Activated CD4-positive, alpha-beta T cell treated with anti-CD3 and anti-CD28 coated beads, Interleukin-2, amount 50 U/mL, for 1 hour (primary cell): ENCODE measurements at places on chromosomes 13 and 19.

GRCh38 chr13:79346300-79346914 lies 59.6 kb downstream of the RBM26 start:
- no peak for DNase-seq

- no peak for DNase-seq
Measured at GRCh38 chr13:96958286-96958891, 35.9 kb downstream of the OXGR1 start.

GRCh38 chr19:29118389-29118788 lies 94.6 kb downstream of the UQCRFS1 start:
- no peak for DNase-seq

DNA sequence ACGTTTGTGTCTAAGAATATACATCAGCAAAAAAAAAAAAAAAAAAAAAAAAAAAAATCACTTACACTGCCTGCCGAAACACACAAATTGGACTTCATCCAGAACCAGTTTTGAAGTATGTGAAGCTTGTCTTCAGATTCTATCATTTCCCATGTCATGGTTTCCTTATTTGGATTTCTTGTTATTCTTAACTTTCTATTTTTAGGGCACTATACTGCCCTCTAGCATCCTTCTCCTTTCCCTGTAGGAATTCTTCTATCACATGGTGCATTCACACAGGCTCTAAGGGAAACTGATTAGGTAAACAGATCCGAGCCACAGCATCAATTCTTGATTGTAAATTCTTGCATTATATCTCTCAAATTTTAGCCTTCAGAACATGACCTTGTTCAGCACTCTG lies 1507.5 kb downstream of the OLFM4 start:
- DNase-seq, result no peak

DNA sequence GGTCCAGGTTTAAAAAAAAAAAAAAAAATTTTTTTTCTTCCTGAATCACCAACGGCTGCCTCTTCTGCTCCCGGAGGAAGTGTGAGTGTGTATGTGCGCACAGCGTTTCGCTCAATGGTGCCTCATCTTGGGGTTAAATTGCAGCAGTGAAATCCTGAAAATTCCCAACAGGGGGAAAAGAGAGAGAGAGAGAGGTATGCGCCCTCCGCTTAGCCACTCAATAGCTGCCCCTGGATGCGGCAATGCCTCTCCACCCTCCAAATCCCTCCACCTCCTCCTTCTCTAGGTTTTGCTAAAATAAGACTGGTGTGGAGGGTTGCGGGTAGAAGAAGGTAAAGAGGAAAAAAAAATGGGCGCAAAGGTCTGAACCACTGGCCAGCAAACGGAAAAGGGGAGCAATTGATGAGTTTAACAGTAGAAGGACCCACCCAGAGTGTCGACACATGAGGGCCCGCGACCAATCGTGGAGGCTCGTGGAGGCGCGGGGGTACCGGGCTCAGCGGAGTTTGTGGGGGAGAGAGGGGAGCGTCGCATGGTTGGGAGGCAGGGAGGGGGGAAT lies 853 bp upstream of the CACNA1A start:
- no peak for DNase-seq

- DNase-seq, result no peak
Measured at GRCh38 chr13:66751691-66752090, 478.4 kb downstream of the PCDH9 start.

- no peak for DNase-seq
Measured at GRCh38 chr19:32174386-32175113, 170.9 kb upstream of the ZNF507 start.

DNA sequence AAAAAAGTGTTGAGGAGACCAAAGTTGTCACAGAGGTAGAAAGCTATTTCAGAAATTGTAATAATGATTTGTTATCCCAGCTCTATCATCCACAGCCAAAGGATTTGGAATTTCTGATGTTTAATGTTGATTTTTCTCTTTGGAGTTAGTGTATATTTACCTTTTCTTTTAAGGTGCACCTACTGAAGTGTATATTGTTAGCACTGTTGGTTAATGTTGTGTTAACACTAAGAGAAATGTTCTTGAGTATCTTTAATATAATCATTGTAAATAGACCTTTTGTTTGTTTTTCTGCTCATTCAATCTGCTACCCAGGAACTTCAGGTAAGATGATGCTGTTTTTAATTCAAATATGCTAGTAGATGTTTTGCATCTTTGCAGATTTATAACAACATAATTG lies 57.5 kb downstream of the ZAR1L start:
- DNase-seq, result no peak

DNA sequence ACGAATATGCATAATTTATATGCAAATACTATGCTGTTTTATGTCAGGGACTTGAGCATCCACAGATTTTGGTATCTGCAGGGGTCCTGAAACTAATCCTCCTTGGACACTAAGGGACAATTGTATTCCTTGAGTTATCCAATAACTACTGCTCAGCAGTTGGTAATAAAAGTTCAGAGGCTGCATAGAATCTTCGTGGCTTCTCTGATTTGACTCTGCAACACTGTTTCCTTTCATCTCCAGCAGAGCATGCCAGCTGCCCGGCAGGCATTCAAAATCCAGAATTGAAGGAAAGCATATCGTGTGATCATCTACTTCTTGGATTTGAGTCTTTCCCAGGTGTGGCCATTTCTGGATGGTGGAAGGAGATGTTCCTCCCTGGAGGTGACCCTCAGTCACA lies 64.5 kb upstream of the MRI1 start:
- DNase-seq, result no peak

GRCh38 chr13:37959284-37959683 lies 89.7 kb upstream of the TRPC4 start:
- no peak for DNase-seq

DNA sequence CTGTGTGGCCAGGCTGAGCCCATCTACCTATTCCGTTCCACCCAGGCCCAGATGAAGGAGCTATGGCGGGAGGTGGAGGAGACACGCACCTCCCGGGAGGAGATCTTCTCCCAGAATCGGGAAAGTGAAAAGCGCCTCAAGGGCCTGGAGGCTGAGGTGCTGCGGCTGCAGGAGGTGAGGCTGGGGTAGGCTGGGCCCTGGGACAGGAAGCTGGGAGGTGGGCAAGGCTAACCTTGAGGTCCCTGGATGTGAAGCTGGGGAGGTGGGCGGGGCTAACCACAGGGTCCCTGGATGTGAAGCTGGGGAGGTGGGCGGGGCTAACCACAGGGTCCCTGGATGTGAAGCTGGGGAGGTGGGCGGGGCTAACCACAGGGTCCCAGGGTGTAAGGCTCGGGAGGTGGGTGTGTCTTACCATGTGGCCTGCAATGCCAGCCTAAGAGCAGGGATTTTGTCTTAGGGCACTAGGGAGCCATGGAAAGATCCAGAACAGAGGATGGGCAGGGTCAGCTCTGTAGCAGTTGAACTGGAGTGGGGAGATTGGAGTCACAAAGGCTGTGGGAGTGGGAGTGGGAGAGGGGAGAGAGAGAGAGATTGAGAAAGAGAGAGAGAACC lies 36.9 kb downstream of the KCNC3 start:
- no peak for DNase-seq

GRCh38 chr19:46056536-46056935 lies 15.7 kb upstream of the IGFL4 start:
- no peak for DNase-seq

GRCh38 chr13:93254775-93255174 lies 28.2 kb downstream of the GPC6 start:
- no peak for DNase-seq

DNA sequence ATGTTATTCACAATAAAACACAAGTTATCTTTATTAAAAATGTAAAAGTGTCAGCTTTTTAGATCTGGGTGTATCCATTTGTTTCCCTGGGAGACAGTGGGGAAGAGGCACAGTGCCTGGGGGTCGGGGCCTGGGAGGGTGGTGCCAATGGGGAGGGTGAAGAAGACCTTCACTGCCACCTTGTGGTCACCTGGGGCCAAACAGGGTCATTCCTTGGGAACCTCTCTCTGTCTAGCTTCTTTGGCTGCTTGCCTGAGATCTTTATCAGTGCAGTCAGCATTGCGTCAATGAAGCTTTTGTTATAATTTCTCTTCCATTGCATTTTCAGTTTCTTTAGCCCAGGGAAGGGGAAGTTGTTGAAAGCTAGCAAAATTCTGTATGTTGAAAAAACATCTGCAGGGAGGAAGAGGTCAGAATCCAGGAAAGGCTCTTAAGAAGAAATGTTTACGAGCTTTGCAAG lies 39.1 kb downstream of the PCDH8 start:
- DNase-seq, result peak; percentile 2

GRCh38 chr13:20334309-20334708 lies 102.2 kb upstream of the GJB6 start:
- no peak for DNase-seq

GRCh38 chr19:36719687-36720556 lies 32.5 kb downstream of the ZNF567 start:
- no peak for DNase-seq

GRCh38 chr13:27926644-27927434 lies 7.0 kb downstream of the PDX1 start:
- no peak for DNase-seq

- DNase-seq, result no peak
Measured at GRCh38 chr13:46778890-46779289, 18.1 kb downstream of the ESD start.

DNA sequence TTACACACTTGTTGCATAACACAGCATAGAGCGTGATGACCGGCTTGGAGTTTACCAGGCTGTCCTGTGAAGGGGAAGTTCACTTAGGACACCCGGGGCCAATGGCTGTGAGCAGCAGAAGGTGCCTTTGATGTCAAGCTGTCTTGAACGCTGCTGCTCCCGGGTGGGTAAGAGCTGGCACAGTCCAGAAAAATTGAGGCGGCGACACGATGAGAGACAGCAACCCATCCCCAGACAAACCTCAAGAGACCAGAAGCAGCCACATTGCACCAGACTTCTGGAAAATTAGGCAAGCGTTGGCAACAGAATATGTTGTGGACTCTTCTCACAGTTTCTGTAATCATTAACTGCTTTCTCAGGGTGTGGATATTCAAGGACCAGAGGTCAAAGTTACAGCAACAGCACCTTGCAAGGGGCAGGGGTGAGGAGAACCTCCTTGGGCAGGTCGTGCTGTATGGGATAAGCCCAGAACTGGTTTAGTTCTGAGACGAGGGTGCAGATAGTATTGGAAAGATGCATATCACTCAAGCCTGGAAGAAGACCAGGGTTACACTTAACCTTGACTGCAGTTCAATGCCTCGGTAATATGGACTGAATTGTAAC lies 10.1 kb downstream of the NFILZ start:
- no peak for DNase-seq

- DNase-seq, result no peak
Measured at GRCh38 chr19:33063356-33063752, 1.3 kb downstream of the RHPN2 start.

DNA sequence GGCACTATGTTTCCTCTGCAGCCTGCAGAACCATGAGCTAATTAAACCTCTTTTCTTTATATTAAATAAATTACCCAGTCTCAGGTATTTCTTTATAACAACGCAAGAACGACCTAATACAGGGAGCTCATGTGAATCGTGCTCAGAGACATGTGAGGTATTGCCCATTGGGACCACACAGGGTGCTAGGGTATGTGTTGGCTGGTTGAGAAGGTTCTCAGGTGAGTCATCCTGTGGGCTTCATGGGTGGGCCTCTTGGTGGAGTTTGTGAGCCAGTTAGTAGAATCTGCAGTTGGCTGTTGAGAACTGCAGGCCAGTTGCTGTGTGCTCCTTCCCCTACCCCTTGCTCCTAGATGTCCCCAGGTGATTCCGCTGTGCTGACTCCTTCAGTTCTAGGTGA lies 163.0 kb downstream of the HS6ST3 start:
- no peak for DNase-seq

DNA sequence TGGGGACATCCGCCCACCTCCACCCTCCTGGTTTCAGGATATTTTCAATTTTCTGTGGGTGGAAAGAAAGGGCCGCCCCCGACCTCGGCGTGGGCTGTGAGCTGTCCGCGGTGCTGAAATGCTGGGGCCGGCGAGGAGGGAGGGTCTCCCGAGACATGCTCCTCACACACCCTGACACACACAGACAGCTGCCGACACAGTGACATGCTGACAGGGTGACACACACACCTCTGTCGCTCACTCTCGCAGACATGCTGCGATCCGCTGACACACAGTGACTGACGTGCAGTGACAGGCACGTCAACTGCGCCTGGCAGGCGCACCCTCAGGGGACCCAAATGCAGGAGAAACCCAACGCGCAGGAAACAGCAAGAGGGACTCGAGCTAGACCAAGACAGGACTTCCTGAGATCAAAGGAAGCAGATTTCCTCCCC lies 25.1 kb upstream of the MEIS3 start:
- DNase-seq, result peak; percentile 46

GRCh38 chr13:38697628-38698333 lies 10.9 kb downstream of the FREM2 start:
- no peak for DNase-seq

- no peak for DNase-seq
Measured at GRCh38 chr13:99961636-99962035, 9.9 kb downstream of the ZIC5 start.

DNA sequence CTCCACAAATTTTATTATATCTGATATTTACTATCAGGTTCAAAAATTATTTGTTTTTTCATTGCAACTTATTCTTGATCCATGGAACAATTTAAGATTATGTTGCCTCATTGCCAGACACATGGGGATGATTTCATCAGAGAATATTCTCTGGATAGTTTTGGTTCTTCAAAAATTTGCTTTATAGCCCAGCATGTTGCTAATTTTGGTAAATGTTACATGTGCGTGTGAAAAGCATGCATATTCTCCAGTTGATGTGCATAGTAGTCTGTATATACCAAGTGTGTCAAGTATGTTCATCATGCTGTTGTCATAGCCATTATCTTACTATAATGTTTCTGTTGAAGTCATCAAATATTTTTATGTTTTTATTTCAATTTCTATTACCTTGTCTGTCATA lies 122.3 kb downstream of the RFC3 start:
- no peak for DNase-seq

DNA sequence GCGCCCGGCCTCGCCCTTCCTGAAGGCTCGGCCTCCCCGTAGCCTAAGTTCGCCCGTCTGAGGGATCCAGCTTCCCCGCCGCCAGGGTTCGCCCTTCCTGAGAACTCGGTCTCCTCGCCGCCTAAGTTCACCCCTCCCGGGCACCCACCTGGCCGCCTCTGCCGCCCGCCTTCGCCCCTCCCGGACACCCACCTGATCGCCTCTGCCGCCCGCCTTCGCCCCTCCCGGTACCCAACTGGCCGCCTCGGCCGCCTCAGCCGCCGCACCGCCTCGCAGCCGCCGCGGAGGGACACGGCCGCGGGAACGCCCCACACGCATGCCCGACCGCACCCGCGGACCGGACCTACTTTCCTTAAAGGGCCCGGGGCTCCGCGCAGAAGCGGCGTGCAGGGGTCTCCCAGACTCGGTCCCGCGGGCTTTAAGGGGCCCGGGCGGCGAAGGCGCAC lies at the start of gene MOB3A:
Gene MOB3A (minus strand): TSS at position 293 of the 446 bp plus-strand sequence. CDS start 17,766 bp downstream, outside the sequence.
- peak; percentile 82 for DNase-seq
